Neuronal stem cell (in vitro differentiated cells): ENCODE measurements at places on chromosomes 12 and 14.

GRCh38 chr14:53551862-53552261 lies 398.7 kb upstream of the DDHD1 start:
- H3K27ac ChIP-seq: no peak overlapping the region
- DNase-seq: no peak
- no peak overlapping the region for H3K4me3 ChIP-seq
- no peaks in the 10 kb centered on the region for H3K4me1 ChIP-seq

GRCh38 chr14:79443602-79444001 lies 767.7 kb downstream of the DIO2 start:
- no peak overlapping the region for H3K27ac ChIP-seq
- no peaks in the 10 kb centered on the region for H3K4me1 ChIP-seq
- H3K36me3 ChIP-seq: no peaks in the 10 kb centered on the region
- H3K4me3 ChIP-seq: no peak overlapping the region
- DNase-seq: no peak
- H3K27me3 ChIP-seq: no peaks in the 10 kb centered on the region

GRCh38 chr12:93634416-93634815 lies 42.8 kb upstream of the CRADD start:
- H3K4me3 ChIP-seq: no peak overlapping the region
- no peaks in the 10 kb centered on the region for H3K27me3 ChIP-seq
- no peaks in the 10 kb centered on the region for H3K36me3 ChIP-seq
- DNase-seq: no peak

DNA sequence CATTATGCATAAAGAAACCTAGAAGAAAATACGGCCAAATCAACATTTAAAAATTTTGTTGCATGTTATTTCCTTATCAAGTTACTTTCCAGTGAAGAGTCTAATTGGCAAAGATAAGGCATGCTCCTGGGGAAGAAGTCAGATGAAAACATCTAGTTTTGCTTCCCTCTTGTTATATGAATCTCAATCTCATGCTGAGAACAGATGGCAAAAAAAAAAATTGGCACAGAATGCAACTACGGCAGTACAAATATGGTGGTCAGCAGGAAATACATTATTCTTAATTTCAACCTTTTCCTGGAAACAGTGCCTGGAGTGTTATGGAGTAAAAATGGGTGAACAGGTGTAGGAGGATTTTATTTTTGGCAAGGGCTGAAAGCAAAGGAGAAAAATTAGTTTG lies 32.8 kb downstream of the HECTD4 start:
- no peak overlapping the region for H3K4me3 ChIP-seq
- no peaks in the 10 kb centered on the region for H3K27me3 ChIP-seq
- no peak for DNase-seq
- H3K4me1 ChIP-seq: no peaks in the 10 kb centered on the region
- H3K36me3 ChIP-seq: no peaks in the 10 kb centered on the region
- no peak overlapping the region for H3K27ac ChIP-seq

- no peaks in the 10 kb centered on the region for H3K27me3 ChIP-seq
- no peak overlapping the region for H3K27ac ChIP-seq
- H3K4me1 ChIP-seq: peaks cover 2% of the 10 kb centered on the region
- peak; percentile 56 for DNase-seq
These were observed 894 bp downstream of the KRT8 start for GRCh38 chr12:52903855-52904508.

GRCh38 chr14:70641548-70642302 lies at the start of gene TTC9:
Gene TTC9, plus strand, starts transcription at chr14:70641916. Its CDS starts 214 bp downstream, at chr14:70642130.
- H3K36me3 ChIP-seq: no peaks in the 10 kb centered on the region
- DNase-seq: peak; percentile 48
- peaks cover 19% of the 10 kb centered on the region for H3K27me3 ChIP-seq
- no peak within 1 kb of the TSS for H3K27ac ChIP-seq

DNA sequence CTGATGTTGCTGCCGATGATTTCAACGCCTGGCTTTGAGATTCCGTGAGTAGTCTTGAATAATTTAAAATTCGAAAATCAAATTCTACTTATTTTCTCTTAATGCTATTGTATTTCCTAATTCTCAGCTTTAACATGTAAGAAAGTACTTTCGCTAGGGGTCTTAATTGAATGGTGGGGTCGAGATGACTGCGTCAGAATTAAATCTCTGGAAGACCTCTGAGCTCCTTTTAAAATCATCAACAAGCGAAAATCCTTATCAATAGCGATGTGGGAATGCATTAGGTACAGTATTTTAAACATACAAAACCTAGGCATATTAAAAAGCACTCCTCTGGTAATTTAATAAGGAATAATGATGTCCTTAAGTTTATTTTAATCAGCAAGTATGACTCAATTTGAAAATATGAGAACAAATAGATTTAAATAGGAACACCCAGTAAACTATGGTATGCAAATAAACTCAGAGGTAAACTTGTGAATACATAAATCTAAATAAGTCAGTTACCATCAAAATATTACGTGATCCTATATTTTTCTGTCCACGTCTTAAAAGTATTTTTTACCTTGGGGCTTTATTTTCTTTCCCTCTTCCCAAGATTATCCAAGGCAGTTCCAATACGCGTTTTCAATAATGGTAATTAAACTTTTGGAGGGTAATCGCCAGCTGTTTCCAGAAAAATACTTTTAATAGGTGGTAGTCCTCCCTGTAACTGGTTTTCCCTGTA lies 1.4 kb downstream of the FOXA1 start:
- H3K4me3 ChIP-seq: no peak overlapping the region
- peaks cover 98% of the 10 kb centered on the region for H3K27me3 ChIP-seq
- H3K36me3 ChIP-seq: no peaks in the 10 kb centered on the region
- no peak for DNase-seq
- H3K4me1 ChIP-seq: no peaks in the 10 kb centered on the region

DNA sequence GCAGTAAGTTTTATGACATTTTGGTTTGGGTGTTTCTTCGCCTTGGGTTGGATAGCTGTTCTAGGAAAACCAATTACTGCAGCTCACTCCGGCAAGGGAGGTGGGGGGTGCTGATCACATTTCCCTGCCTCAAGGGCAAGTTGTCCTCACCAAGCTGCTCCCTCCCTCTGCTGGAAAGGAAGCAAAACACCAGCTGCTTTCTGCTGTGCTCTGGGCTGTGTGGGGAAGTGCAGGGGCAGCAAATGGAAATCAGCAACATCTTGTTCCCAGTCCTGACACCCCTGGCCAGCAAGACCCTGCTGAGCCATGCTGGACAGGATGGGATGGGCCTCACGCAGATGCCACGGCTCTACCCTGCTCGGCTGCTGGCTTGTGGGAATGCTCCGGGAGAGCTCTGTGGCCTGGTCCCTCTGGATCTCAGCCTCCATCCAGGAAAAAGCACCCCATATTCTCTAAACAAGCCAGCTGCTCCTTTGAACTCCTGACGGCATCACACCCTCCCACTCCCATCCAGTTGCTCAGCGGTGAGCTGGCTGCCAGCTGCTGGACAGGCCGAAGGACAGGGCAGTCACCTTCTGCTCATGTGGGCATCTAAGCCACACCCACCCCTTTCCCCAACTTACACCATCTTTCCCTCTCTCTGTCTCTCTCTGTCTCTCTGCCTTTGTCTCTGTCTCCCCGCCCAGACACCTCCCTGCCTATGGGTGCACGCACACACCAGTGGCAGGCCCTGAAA lies 52.4 kb upstream of the EIF5 start:
- H3K4me1 ChIP-seq: no peaks in the 10 kb centered on the region
- DNase-seq: no peak
- no peaks in the 10 kb centered on the region for H3K36me3 ChIP-seq
- peaks cover 73% of the 10 kb centered on the region for H3K27me3 ChIP-seq
- H3K27ac ChIP-seq: no peak overlapping the region
- H3K4me3 ChIP-seq: no peak overlapping the region

GRCh38 chr14:68938271-68939150 lies 40.6 kb downstream of the ACTN1 start:
- no peaks in the 10 kb centered on the region for H3K27me3 ChIP-seq
- peaks cover 8% of the 10 kb centered on the region for H3K4me1 ChIP-seq
- no peak overlapping the region for H3K27ac ChIP-seq
- H3K36me3 ChIP-seq: peaks cover 15% of the 10 kb centered on the region
- DNase-seq: no peak
- H3K4me3 ChIP-seq: no peak overlapping the region

DNA sequence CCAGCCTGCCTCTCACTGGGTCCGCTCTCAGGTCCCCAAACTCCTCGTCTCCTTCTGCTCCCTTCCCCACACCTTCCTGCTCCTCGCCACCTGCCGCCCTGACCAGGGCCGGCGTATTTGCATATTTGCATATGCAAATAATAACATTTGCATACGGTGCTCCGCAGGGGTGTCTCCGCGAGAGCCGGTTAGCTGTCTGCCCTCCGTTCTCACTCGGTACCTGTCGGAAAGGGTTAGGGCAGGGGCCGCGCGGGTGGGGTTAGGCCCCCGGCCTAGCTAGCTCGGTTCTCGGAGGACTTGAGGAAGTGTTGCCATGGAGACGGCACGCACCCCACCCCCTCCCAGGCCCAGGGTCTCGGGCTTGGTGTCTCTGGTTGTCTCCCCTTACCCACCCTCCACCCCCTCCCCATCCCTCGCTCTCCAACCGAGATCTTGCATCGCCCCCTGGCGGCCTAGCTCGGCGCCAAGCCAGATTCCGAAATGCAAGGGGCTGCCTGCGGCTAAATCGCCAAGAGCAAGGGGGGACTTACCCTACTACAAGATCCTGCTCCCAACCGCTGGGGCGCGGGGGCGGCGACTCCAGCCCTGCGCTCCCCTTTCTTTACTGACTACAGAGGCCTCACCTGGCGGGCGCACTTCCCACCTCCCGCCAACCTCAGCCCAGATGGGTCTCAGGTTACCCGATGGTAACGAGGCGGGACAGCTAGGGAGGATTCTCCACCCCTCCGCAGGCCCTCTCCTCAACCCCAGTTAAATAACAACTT lies 8.1 kb downstream of the STAC3 start:
- H3K4me3 ChIP-seq: peak overlapping the region; percentile 78
- H3K27me3 ChIP-seq: peaks cover 56% of the 10 kb centered on the region
- no peak overlapping the region for H3K27ac ChIP-seq
- H3K36me3 ChIP-seq: peaks cover 4% of the 10 kb centered on the region

GRCh38 chr12:32233568-32233967 lies 126.9 kb downstream of the BICD1 start:
- no peaks in the 10 kb centered on the region for H3K36me3 ChIP-seq
- no peak for DNase-seq
- no peak overlapping the region for H3K4me3 ChIP-seq
- H3K27me3 ChIP-seq: no peaks in the 10 kb centered on the region
- no peaks in the 10 kb centered on the region for H3K4me1 ChIP-seq

DNA sequence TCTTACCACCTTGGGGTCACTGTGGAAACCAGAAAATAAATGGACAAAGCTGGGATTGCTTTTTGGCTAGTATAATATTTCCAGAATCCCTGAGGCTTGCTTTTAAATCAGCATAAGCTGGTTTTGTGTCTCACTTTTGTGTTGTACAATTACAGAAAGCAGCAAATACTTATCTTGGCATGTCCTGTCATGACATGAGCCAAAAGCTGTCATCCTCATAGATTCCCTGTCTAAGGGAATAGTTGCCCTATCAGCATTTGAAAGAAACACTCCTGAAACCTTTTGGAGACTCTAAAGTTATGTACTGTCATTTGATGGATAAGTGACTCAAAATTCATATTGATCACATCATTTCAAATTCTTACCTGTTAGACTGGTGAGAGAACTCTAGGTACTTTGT lies 987.2 kb downstream of the NRXN3 start:
- H3K4me1 ChIP-seq: no peaks in the 10 kb centered on the region
- no peaks in the 10 kb centered on the region for H3K36me3 ChIP-seq

DNA sequence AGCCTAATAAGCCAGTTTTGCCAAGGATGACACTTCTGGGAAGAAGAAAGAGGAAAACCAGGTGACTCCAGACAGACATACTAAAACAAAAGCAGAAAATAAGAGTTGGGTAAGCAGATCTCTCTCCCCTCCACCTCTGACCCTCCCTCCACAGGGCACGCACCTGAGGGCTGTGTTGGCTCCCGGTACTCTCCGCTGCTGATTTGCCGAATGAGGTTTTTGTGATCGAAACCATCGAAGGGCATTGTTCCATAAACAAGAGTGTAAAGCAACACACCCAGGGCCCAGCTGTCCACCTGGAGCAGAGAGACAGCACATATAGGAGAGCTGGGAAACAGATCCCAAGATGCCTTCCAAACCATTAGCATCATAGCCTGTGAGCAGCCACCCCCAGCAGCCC lies 68.1 kb downstream of the NUAK1 start:
- H3K4me3 ChIP-seq: no peak overlapping the region
- no peak overlapping the region for H3K27ac ChIP-seq
- H3K4me1 ChIP-seq: peaks cover 18% of the 10 kb centered on the region

GRCh38 chr12:107853479-107853878 lies 79.0 kb downstream of the ASCL4 start:
- no peaks in the 10 kb centered on the region for H3K36me3 ChIP-seq
- H3K27ac ChIP-seq: no peak overlapping the region
- no peak for DNase-seq
- H3K4me3 ChIP-seq: no peak overlapping the region
- H3K4me1 ChIP-seq: no peaks in the 10 kb centered on the region

GRCh38 chr12:123519141-123520001 lies 14.1 kb downstream of the RILPL1 start:
- no peaks in the 10 kb centered on the region for H3K27me3 ChIP-seq
- no peak for DNase-seq
- H3K4me1 ChIP-seq: no peaks in the 10 kb centered on the region
- H3K36me3 ChIP-seq: peaks cover 45% of the 10 kb centered on the region
- H3K4me3 ChIP-seq: no peak overlapping the region

- DNase-seq: no peak
- no peaks in the 10 kb centered on the region for H3K4me1 ChIP-seq
- H3K4me3 ChIP-seq: no peak overlapping the region
- no peaks in the 10 kb centered on the region for H3K36me3 ChIP-seq
These were observed 49.9 kb upstream of the PLXNC1 start for GRCh38 chr12:94098466-94098865.
